Left forelimb (tissue), 1 donor: ENCODE measurements at places on chromosomes 5 and 9.

DNA sequence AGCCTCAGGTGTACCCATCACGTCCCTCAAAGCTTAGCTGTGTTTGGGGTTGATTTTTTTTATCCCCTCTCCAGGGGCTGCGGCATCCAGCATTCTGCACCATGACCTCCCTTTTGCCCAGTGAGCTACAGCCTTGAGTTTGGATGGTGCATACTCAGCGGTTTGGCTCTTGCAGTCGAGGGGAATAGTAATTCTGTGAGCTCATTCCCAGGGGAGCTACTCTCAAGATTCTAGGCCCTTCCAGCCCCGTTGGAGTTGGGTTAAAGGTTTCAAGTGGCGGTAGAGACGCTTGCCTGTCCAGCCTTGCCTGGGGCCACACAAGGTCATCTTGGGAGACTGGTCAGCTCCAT lies 102.2 kb upstream of the SPRY4 start:
- no peak for DNase-seq

DNA sequence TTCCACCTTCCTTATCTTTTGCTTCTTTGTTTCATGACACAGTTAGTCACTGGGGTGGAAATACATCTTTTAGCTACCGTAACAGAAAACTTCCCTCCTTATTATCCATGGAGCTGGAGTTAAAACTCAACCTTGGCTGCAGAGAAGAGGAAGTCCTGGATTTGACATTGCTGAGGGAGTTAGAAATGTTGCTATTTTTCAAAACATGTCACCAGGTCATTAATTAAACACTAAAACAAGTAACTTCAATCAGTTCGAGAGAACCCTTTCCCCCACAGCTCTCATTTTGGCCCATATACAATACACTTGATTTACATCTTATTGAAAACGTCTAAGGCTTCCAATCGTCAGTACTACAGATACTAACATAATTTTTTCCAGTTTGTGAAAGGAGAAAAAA lies 237.9 kb upstream of the CD180 start:
- DNase-seq, result no peak

DNA sequence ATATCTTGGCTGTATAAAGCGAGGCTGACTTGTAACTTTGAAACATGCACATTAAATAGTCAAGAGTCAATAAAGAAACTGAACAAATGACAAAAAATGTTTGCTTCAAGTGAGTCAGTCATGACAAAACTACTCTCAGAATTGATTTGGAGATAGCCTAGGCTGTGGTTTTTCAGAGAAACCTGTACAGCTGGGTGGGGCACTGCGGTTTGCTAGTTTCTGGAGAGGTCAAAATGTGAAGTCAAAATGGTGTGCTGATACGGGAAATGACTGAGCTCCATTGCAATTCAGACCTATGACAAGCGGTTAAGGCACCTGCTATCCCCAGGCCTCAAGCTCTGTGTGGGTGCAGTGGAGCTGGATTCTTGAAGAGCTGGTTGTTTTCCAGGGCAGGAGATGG lies 10.3 kb upstream of the CD180 start:
- DNase-seq, result no peak

GRCh38 chr5:151345808-151346478 lies 1.4 kb downstream of the SLC36A2 start:
- DNase-seq, result no peak

GRCh38 chr5:173969167-173970049 lies 19.6 kb upstream of the C5orf47 start:
- no peak for DNase-seq

DNA sequence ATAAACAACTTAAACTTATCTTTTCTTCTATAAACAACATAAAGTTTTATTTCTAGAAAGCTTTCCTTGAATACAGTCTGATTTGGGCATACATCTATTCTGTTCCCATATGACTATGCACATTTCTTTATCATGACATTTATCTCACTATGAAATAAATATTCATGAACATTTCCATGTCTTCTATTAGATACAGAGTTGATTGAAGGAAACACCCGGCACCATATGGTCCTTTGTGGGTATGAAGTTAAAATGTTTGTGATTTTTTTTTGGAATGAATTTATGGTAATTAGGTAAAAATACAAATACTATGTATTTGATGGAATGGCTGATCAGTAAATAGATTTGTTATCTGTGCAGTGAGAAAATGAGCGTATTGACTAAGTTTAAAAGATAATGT lies 1209.8 kb upstream of the ACO1 start:
- no peak for DNase-seq

GRCh38 chr9:94139672-94140417 lies 55.6 kb downstream of the PTPDC1 start:
- peak; percentile 83 for DNase-seq

DNA sequence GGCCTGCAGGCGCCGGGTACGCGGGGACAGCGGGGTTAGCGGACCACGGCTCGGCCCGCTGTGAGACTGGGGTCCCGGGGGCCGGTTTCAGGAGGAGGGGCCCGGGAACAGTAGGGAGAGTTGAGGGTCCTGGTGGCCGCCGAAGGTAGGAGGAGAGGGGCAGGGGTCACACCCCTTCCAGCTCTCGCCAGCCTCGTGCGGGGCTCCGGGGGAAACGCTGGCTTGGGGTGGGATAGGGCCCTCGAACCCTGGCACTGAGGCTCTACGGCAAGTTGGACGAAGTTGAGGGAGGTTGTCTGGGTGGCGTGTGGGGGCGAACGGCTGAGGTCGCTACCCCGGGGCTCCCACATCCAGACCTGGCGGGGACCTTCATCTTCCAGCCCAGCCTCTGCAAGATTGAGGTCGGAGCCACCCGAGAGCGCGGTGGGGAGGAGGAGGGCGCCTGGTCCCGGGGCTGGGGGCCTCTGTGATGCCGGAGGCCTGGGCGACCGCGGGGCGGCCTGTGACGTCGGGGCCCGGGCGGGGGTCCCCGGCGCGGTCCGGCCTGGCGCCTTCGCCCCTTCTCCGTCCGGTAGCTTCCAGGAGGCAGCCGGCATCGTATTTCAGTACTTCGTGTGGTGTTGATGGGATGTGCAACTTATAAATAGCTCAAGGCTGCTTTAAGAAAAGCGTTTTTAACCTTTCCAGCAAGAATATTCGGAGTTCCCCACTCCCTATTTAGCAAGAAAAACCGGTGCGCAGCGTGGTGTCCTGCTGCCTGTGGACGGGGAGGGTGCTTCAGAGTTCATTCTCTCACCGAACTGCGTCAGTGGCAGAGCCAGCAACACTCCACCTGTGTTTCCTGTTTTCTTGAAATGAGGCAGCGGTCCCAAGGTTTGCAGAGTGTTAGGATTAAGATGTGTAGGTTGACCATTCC lies 902 bp downstream of the HABP4 start:
- peak; percentile 66 for DNase-seq

DNA sequence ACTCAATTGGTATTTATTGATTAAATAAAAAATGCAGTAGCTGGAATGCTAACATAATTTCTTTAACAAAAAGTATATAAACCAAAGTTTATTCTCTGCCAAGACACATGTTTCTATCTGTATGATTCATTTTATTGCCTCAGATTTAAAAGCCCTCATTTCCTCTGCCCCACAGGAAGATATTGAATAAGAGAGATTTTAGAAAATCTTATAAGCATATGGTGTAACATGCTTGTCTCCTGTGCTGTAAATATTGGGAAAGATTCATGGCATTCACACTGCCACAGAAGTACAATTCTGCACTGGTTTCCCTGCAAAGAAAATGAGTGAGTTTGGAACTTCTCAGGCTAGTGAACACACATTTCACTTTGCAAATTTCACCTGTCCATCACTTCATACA lies 134.9 kb upstream of the FBXL7 start:
- DNase-seq, result no peak

- no peak for DNase-seq
Measured at GRCh38 chr9:116394894-116395698, 241.5 kb downstream of the PAPPA start.

GRCh38 chr5:116025866-116026265 lies 6.4 kb upstream of the ARL14EPL start:
- DNase-seq, result no peak

DNA sequence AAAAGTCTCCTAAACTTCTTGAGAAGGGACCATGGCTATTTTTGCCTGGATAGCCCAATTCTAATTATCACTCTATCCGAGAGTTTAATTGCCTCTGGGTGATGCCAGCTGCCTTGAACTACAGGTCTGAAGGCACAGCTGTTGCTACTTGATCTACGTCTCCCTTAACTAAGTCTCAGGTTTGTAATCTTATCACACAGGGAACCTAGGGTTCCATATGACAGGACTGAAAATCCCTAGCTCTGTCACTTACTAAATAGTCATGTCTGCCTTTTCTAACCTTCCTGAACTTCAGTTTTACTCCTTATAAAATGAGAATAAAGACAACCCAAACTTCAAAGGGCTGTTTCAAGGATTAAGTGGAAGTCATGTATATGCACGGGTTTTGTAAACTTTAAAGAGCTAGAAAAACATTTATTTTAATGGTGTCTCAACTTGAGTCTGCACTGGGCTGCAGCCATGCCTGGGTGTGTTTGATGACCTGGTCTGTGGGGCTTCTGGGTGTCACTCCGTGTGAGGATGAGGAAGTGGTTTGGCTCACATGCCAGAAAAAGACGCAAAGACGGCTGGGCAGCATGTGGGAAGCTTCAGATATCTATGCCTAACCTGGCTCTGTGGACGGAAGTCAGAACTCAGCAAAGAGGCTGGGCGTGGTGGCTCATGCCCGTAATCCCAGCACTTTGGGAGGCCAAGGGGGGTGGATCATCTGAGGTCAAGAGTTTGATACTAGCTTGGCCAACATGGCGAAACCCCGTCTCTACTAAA lies 129.3 kb upstream of the SLC44A1 start:
- no peak for DNase-seq
